Skin of body (tissue), 3 donors: ENCODE measurements at places on chromosomes 6 and 20.

DNA sequence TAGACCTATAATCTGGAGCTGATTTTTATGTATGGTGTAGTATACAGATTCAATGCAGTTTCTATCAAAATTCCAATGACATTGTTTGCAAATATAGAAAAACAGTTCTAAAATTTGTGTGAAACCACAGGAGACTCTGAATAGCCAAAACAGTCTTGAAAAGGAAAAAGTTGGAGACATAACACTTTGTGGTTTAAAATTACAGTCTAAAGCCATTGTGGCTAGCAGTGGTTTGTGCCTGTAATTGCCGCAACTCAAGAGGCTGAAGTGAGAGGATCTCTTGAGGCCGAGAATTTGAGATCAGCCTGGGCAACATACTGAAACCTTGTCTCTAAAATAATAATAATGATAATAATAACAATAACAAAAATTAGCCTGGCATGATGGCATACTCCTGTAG, 213.7 kb downstream of the CDKAL1 start:
- no peak for DNase-seq

GRCh38 chr20:16129411-16129810, 443.8 kb downstream of the KIF16B start:
- DNase-seq: no peak

GRCh38 chr6:54737247-54737646, 109.3 kb upstream of the FAM83B start:
- DNase-seq: no peak

GRCh38 chr6:149488815-149489214, 4.0 kb upstream of the ZC3H12D start:
- no peak for DNase-seq

DNA sequence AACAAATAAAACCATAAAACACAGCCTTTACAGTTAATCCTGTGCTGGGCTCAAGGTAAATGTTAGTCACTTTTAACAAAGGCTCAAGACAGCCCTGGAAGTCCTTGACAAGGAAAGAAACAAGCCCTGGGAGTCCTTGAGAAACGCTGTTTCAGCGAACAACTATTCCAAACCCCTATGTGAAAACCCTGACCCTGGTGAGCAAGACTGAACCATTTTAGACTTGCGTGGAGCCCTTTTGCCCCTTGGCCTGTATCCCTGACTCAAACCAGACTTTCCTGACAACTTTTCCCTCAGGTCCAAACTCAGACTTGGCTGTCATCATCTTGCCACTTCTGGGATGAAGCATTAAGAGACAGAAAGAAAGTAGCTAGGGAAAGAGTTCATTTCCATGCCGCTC, 180.4 kb downstream of the AIG1 start:
- DNase-seq: no peak

- peak; percentile 81 for DNase-seq
Observed at GRCh38 chr6:3208098-3208774, 19.2 kb downstream of the TUBB2B start.
